CD4-positive, alpha-beta T cell treated with Interleukin-6 at 100 ng/mL for 8 hours (primary cell): ENCODE measurements at places on chromosomes 5 and 9.

- no peak for DNase-seq
These were observed 221.8 kb downstream of the SNX18 start for GRCh38 chr5:54739371-54739770.

- DNase-seq, result no peak
These were observed 20.1 kb upstream of the MARCHF6 start for GRCh38 chr5:10333154-10334006.

DNA sequence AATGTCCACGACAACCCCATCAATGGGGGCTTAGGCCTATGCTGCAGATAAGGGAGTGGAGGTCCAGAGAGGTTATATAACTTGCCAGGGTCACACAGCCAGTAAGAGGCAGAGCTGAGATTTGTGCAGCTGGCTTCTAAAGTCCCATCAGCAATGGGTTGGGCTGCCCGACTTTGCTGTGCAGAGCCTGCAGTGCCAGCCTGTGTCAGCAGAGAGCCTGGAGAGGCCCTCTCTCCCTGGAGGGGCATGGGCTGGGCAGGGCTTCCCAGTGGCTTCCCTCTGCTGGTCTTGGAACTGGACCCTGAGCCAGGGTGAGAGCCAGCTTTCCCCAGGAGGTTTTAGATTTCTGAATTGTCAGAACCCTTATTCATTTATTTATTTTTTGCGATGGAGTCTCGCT, 77.2 kb upstream of the RAPGEF1 start:
- no peak for DNase-seq

DNA sequence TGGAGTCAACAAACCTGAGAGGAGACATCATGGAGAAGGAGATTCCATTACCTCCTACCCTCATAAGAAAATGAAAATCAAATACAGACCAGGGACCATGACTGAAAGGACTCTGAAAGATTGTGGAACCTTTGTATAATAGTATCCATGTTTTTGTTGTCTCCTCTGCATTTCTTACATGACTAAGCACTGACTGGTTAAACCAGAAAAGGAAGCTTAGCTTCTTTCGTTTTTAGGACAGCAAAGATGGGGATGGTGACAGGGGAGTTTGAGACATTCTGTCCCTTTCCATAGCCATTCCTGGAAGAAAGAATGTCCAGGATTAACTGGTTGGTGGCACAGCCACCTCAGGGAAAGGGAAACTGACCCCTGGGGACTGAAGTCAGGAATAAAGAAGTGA, 22.2 kb downstream of the ITGA1 start:
- no peak for DNase-seq

- no peak for DNase-seq
These were observed 39.1 kb downstream of the FBN2 start for GRCh38 chr5:128498844-128499455.

GRCh38 chr9:134049772-134050588, 17.8 kb downstream of the BRD3 start:
- no peak for DNase-seq

GRCh38 chr5:170527991-170528390, 24.2 kb downstream of the KCNIP1 start:
- no peak for DNase-seq
